ENCODE measurements at places on chromosomes 2 and 18.

DNA sequence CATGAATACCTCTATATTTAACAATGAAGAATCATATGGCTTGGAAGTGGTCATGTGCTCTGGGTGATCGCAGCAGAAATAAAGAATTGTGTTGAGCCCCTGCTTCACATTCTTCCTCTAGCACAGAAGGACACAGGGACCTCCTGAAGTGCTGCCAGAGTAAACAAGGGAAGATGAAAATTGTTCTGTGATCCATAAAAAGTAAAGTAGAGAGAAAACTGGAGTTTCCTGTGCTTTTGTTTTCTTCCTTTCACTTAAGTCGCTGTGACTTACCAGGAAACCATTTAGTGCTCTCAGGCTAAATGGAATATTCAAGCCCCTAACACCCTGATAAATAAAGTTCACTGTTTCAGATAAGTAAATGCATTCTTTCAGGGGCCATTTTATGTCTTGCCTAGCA is 1173.6 kb upstream of the CHAC2 start:
- no peak for DNase-seq

GRCh38 chr18:62018034-62018758 is 125.4 kb upstream of the RNF152 start:
- DNase-seq, result no peak

GRCh38 chr2:175880-176820 is 87.7 kb downstream of the SH3YL1 start:
- DNase-seq, result peak; percentile 22

DNA sequence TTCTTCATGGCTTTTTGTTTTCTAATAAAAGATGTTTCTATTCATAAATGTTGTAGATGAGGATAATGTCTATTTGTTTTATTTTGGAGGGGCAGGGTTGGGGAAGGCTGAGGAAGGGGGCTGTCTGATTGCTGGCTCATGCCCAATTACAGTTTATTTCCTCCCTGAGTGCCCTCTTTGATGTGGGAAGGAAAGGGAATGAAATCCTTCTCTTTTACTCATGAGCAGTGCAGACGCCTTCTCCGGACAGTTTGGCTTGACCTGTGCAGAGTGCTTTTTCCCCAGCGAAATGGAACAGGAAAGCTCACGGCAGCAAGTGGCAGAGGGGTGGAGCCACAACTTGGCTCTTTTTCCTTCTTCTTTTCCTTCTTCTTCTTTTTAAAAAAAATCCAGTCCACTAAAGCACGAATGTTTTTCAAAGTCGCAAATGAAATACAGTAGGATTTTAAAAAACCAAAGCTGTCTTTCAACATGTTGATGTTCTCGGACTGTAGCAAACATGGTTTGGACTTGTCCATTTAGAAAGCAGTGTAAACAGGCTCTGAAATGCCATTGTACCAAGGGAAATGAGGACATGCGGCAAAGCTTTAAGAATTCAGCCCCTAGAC is 34.5 kb downstream of the RAB31 start:
- no peak for DNase-seq

- DNase-seq, result no peak
Observed at GRCh38 chr2:100189387-100189786, 47.0 kb upstream of the AFF3 start.

DNA sequence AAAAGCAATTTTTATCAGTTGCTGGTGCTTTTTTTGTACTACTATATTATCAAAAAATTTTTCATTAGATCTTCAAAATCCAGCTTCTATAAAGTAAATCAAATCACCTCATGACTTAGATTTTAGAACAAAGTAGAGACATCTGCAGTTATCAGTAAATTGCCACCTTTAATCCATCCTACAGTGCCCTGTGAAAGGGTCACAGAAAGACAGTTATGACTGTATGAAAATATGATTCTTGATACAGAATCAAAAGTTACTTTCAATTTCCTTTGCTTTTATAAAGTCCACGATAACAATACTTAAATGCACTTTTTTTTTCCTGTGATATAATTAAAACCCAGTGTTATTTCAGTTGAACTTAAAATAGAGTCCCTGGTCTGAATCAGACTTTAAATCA is 61.4 kb downstream of the PRPF40A start:
- DNase-seq, result no peak

DNA sequence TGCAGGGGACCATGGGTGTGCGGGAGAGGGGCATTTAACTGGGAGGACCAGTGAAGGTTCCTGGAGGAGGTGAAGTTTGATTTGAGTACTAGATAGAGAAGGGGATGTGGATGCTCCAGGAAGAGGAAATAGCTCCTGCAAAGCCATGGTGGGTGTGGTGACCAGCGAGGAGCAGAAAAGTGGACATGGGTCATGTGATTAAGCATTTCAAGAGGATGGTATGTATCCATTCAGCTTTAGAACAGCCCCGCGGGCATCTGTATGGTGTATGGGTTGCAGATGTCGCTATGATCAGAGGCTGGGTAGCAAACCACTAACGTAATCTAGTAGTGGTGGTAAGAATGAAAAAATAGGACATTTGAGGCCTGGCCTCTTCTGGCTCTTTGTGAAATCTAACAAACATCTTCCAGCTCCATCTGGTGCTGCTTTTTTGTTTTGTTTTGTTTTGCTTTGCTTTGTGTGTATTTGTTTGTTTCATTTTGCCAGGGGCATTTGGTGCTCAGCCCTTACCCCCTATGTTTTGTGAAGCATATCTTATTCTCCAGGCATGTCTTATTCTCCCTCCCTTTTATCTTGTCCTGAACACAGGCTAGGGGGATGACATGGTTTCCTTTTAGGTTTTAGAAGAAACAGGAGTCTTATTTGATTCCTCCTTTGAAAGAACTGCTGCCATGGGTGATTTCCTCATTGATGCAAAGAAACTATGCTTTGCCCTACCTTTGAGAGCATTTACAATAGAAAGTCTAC is 226.1 kb downstream of the LRRTM1 start:
- DNase-seq, result no peak

GRCh38 chr2:238449909-238450417 is 23.2 kb downstream of the ASB1 start:
- DNase-seq, result no peak

DNA sequence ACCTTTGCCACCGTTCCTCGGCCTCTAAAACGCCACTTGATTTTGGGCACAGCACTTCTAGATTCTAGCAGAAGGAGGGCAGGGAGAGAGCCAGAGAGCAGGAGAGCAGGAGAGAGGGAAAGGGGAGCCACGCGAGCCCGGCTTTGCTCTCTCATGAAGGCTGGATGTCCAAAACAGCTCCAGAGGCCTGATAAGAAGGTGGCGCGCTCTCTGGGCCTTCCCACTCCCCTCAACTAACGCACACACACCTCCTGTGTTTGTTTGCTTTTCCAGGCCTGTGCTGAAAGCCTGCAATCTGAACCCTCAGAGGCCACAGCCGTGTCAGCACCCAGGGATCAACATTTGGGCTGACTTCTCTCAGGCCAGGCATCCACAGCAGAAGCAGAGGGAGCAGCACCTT is 184.8 kb upstream of the SOX11 start:
- DNase-seq, result no peak

DNA sequence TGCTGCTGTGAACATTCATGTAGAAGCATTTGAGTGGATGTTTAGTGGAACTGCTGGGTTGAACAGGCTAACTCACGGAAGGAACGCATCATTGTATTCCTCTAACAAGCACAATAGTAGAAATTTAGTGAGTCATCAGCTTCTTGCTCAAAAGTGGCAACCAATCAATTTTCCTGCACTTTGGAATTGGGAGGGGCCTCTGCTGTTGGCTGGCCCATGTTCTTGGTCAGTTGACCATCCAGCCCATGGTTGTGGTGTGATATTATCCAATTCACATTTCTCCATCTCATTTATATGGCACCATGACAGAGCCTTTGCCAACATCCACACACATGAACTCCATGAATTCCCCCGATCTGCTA is 95.0 kb downstream of the TNFRSF11A start:
- no peak for DNase-seq

- no peak for DNase-seq
Observed at GRCh38 chr2:101124643-101125366, 26.4 kb downstream of the TBC1D8 start.

DNA sequence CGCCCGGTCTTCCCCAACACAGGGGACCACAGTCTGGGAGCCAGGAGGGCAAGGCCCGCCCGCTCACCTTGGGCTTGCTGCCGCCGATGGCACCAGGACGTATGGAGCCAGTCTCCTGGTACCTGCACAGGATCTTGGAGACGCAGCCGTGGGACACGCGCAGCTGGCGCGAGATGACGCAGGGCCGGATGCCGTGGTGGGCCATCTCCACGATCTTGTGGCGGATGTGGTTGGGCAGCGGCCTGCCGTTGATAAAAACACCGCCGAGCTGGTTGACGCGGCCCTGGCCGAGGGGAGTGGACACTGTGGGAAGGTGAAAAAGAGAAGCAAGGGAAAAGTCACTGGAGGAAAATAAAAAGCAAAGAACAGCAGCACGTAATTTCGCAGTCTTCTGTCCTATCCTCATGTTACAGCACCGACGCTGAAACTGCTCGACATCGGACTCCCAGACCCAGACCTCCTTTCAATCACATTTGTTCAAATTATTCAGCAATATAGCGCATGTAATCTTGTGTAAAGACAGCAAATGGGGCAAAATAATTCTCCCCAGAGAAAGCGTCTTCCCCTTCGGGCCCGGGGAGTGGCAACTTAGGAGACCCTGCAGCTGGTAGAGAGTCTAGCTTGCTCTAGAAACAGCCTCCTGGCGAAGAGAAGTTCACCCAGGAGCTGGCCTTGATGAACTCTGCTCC is 1.7 kb downstream of the PAX3 start:
- no peak for DNase-seq

GRCh38 chr2:160411955-160412354 is 81.7 kb downstream of the RBMS1 start:
- no peak for DNase-seq

- no peak for DNase-seq
Observed at GRCh38 chr2:27071990-27072830, 756 bp upstream of the OST4 start.

- DNase-seq, result no peak
Observed at GRCh38 chr2:219476652-219477151, 22.0 kb upstream of the GMPPA start.

- no peak for DNase-seq
Observed at GRCh38 chr2:238596571-238597551, 170.1 kb downstream of the ASB1 start.

DNA sequence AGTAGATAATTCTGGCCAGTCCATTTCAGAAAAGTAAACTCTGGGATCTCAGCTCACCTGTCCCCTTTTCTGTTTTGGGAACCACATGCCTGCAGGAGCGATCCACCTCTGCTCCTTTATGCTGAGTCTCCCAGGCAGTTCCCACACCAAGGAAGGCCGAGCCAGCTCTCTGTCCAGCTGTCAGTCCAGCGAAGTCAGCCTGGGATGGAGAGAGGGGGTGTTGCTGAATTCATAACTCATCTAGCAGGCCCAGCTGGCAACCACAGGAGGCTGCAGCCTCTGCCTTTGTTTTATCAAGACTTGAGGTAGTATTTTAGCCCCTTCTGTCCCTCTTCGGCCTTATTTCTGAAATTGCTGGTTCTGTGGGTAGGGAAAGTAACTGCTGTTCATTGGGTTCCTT is 209.9 kb downstream of the ARL4C start:
- no peak for DNase-seq

DNA sequence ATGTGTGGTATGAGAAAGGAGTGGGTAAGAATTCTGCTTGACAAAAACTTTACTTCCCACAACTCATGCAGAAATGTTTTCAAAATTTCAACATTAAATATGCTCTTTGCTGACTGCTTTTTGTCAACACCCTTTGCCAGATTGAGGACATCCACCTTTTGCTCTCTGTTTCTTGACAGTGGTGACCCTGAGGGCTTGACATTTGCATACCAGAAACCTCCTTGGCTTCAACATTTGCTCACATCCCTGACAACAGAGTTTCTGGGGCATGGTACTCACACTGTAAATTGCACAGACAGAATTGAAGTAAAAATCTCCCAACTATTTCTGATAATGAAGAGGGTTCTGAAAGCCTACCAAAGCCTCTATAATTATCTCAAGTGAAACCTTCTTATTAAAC is 95.7 kb downstream of the RND3 start:
- no peak for DNase-seq

DNA sequence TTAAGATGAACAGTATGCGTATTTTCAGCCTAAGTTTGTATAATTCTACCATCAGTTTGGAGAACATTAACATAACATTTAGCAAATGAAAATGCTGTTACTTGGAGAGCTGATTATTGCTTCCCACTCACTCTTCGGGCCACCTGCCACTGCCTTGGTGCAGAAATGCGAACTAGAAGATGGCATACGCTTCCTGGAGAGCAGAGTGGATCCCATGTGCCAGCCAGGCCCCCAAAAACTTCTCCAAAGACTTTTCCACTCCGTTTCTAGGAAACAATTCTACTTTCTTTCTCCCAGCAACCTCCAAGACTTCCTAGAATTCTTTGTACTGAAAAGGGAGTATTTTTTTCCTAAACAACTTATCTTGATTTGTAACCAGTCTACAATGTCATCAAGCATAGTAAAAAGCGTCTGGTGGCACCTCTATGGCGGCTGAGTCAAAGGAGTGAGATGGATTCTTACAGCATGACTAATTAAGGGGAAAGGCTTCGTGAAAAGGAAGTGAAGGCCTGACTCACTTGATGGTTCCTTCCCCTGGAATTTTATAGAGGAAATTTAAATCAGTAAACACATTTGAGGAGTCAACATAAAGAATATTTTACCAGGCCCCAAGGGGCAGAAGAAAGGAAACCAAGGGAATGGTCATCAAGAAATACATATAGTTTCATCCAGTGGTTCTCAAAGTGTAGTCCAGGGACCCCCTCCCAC is 36.6 kb downstream of the FEZ2 start:
- no peak for DNase-seq

DNA sequence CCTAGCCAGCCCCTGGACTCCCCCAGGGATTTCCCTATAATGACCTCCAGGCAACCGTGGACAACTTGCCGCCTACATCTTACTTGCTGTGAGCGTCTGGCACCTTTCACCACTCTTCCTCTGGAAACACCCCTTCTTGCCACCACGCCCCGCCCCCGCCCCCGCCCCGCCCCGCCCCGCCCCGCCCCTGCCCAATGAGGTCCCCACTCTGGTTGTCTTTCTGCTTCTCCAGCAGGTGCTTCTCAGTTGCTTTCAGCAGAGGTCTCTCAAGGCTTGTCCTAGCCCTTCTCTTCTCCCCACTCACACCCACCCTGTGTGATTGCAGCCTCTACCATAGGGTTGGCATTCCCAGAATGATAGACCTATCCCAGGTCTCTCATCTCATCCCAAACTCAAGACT is 214.5 kb downstream of the EN1 start:
- DNase-seq, result no peak

DNA sequence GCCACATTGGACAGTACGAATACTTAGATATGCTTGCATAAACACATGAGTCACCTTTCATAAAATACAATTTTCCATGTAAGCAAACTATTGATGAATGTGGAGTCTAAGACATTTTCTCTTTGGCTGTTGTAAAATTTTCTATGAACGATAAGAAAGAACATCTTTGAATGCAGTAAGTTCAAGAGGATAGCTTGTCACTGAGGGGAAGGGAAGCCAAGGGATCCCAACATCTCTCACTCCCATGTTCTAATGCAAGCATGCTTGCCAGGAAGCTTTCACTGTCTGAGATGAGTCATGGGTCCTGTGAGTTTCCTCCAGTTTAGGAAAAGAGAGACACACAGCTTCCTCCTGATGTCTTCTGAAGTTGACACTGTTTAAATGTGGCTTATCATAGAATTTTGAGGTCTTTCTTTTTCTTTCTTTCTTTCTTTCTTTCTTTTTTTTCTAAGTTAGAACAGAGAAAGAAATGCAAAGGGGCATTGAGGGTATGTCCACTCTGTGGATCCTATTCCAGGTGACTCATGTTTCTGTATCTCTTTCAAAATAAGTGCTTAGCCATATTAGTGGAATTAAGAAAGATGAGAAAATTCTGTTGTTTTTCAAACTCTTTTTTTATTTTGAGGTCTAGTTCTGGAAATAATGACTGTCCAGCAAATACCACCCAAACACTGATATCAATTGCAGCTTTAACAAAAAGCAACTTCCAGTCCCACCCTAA is 146.6 kb downstream of the RDH14 start:
- DNase-seq, result no peak

Data from activated naive CD4-positive, alpha-beta T cell (primary cell).